ENCODE measurements at places on chromosomes 6 and 20.

GRCh38 chr6:938916-939315 lies 246.0 kb upstream of the EXOC2 start:
- no peak for DNase-seq

GRCh38 chr6:108561742-108562502 lies 1.2 kb downstream of the FOXO3 start:
- no peak for DNase-seq

DNA sequence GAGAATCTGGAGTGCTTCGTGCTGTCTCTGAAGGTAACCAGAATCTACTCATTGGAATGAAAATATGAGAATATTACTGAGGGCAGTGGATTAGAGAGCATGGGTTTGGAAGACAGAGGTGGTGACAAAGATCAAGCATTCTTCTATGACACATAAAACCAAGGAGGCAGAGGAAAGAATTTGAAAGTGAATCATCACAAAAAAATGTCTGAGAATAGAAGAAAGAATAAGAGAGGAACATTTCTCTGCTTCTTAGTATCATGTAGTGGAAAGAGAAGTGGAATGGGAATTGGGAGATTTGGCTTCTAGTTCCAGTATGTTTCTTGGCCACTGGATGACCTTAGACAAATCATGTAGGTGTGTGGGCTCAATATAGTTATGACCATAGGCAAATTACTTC lies 474.0 kb downstream of the TFAP2B start:
- no peak for DNase-seq

DNA sequence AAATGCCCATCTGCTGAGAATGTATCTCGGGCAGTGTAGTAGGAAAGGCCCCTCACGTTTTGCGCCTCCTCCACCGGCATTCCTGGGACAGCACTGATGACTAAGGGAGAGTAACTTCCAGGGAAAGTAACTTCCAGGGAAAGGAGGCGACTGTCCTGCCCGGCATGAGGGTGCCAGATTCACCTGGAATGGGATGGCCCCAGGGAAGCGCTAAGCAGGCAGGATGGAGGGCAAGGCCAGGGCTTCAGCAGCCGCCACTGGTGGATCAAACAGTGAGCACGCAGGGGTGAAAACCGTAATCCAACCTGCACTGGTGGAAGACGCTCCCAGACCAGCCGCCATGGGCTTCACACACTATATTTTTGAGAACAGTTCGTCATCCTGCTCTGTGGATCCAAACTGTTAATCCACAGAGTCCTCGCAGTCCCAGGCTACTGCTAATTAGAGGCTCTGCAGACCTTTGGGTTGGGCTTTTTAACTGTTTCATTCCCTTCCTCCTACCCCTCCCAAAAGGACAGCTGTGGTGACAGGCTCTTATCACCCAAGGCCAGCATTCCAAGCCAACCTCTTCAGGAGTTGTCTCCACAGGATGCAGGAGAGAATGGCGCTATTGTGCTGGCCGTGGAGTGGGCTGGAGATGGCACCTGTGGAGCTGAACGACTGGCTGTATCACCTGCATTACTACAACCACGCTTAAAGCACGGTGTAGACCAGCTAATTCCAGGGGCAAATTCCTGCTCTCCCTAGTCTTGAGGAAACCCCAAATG lies 178.9 kb downstream of the DLL1 start:
- DNase-seq, result no peak

DNA sequence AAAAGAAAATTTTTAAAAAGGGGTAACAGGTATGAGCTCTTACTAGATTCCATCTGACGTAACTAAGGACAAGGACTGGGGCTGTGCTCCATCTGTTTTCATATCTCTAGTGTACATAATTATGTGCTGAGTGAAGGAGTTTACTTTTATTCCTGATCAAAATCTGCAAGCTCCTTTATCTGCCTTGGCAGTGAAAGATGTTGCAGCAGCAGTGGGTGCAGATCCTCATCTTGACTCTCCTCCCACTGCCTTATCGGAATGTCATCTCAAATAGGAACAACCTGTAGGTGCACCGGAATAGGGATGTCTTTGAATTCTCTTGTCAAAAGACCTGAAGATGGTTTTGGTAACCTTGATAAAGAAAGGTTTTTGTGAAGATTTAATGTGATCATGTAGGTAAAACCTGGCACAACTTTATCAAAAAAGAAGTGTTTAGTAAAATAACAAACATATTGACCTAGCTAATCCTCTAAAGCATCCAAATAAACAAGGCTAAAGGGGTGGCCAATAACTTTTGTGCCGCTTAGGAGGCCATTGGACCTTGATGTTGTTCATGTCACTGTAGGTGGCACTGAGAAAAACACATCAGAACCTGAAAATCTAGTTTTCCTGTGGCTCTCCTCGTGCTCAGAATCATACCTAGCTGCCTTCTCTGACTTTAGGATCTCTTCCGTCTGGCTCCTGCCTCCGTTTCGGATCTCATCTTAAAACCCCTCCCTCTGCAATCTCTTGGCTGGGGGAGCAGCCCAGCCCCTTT lies 19.0 kb upstream of the SLC16A10 start:
- no peak for DNase-seq

- DNase-seq, result no peak
Observed at GRCh38 chr20:21339499-21339898, 36.4 kb downstream of the XRN2 start.

DNA sequence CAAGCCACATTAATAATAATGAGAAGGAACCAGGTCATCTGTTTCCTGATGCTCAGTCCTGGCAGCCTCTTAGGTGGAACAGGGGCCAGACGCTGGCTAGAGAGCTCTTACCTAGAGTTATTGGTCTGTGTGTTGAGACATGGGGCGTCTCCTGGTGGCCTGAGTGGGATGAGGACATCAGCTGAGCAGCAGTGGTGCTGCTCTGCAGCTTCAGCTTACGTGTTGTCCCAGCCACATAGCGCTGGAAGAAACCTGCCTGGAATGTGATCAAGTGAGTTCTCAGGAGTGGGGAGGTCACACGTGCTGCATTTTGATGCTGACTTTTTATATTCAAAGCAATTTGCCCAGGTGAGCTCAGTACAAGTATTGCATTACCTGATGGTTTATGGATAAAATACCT lies 355.4 kb downstream of the CDH26 start:
- no peak for DNase-seq

- no peak for DNase-seq
Observed at GRCh38 chr6:43695215-43695966, 7.8 kb upstream of the MRPS18A start.

DNA sequence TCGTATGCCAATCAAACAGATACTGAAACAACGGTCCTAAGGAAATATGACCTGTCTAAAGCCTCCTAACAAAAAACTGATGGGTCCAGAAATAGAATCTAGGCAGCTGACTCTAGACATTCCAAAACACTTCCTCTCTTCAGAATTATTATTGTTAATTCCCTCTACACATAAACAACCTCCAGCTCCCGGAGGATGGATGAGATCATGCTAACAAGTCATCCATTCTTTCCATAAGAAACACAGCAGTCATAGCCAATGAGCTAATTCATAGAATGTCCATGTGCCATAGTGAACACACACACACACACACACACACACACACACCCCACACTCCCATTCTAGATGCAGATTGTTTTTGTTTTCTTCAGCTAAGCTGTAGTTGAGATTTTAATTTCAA lies 44.3 kb downstream of the HDGFL1 start:
- DNase-seq, result no peak

- DNase-seq, result no peak
Observed at GRCh38 chr6:45442716-45443115, 65.0 kb upstream of the SUPT3H start.

DNA sequence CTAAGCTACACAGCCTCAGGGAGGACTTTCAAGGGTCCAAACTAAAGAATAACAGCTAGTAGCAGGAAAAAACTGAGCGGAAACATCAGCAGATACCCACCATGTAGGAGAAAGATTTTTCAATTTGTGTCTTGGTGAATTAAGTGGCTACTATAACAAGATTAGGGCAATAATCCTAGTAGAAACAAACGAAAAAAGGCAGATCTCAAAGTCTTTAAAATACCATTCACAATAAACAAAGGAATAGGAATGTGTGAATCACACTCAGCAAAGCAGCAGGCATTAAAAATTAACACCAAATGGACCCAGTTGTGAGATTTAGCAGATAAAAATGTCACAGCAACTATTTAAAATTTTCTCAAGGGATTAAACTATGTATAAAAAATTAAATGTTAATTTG lies 761.2 kb downstream of the TENT5A start:
- no peak for DNase-seq

DNA sequence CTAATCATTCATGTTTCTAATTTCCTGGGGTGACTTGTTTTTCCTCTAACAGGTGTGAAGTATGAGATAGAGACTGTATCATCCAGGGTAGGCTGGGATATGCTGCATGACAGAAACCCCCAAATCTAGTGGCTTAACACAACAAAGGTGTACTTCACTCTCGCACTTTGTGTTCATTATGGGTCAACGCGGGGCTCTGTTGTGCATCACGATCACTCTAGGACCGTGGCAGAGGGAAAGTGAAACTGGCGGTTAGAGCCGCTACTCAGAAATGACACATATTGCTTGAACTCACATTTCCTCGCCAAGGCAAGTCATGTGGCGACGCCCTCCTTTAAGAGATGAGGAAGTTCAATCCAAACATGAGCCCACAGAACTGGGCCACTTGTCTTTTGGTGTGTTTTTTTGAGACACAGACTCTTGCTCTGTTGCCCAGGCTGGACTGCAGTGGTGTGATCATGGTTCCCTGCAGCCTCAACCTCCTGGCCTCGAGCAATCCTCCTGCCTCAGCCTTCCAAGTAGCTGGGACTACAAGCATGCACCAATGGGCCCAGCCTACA lies 41.3 kb downstream of the PCNA start:
- DNase-seq, result peak; percentile 98

DNA sequence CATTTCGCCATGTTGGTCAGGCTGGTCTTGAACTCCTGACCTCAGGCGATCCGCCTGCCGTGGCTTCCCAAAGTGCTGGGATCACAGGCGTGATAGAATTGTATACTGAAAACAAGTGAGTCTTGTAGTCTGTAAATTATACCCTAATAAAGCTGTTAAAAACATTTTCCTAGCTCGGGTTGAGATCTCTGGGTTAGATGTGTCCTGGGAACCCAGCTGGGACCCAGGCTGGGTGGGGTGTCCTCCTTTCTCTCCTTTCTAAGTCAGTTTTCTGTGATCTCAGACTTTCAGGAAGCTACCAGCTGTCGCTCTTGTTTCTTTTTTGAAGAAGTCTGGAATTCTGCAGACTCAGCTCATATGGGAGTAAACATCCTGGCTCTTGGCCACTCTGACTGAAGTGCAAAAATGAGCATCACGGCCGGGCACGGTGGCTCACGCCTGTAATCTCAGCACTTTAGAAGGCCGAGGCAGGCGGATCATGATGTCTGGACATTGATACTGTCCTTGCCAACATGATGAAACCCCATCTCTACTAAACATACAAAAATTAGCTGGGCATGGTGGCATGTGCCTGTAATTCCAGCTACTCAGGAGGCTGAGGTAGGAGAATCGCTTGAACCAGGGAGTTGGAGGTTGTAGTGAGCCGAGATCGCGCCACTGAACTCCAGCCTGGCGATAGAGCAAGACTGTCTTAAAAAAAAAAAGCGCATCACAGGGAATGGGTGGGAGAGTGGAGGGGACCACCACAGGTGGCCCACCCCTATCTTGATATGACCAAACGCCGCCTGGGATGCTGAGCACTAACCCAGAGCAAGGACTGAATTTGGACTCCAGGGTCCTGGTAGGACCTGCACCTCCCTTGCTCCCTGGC lies 9.9 kb upstream of the PCIF1 start:
- DNase-seq, result peak; percentile 56

GRCh38 chr6:44476849-44477248 lies 89.3 kb downstream of the CDC5L start:
- DNase-seq, result no peak

- DNase-seq, result no peak
Observed at GRCh38 chr20:16451982-16452381, 121.3 kb downstream of the KIF16B start.

GRCh38 chr6:166106076-166106686 lies 61.5 kb downstream of the TBXT start:
- peak; percentile 73 for DNase-seq

DNA sequence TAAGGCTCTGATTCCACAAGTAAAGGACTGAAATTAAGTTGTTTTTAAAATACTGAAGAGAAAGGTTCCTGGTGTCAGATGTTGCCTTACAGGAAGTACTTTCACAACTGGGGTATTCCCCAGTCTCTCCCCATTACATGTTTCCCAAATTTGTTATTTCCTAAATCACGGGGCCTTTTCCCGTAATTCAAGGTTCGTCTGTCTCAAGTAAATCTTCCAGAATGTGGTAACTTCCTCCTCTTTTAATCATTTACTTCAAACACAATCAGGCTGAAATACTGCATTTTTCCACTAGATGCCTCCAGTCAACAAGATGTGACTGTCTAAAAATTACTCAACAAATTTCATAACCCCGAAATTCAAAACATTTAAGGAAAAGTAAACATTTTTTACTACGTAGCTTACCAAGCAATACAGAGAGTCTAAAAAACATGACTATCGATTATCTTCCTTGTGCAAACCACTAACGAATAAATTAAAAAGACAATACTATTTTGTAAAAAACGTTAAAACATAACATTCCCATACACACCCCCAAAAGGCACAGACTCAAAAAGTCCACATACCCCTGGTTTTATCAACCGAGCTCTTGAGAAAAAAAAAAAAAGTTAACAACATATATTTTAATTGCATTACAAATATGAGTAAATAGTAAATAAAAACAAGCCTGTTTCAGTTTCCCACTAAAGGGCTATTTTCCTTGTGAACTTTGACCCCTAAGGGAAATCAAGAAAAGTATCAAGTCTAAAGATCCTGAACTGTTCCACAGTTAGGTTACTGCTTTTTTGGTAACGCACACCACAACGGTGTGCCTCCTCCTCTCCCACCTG lies 1.7 kb downstream of the SOD2 start:
- DNase-seq, result peak; percentile 92

GRCh38 chr6:29510202-29510601 lies 22.4 kb upstream of the MAS1L start:
- DNase-seq, result no peak

DNA sequence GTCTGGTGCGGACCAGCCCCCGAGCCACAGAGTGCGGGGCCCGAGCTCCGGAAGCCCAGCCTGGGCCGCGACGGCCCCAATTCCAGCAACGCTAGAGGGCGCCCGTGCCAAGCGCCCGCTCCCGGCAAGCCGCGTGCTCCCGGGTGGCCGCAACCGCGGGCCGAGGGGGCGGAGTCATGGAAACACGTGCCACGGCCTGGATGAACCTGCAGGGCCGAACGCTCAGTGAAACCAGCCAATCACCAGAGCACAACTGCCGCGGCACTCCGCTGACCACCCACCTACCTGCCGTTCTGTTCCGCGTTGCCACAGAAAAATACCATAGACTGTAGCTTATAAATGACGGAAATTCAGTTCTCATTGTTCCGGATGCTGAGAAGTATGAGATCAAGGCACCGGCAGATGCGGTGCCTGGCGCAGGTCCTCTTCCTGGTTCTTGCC lies 85.7 kb upstream of the FOXC1 start:
- DNase-seq, result peak; percentile 33

GRCh38 chr6:87473419-87473903 lies 687 bp downstream of the SLC35A1 start:
- peak; percentile 36 for DNase-seq

Data from inflammatory macrophage (primary cell).